ENCODE measurements at places on chromosomes 2 and 18.

DNA sequence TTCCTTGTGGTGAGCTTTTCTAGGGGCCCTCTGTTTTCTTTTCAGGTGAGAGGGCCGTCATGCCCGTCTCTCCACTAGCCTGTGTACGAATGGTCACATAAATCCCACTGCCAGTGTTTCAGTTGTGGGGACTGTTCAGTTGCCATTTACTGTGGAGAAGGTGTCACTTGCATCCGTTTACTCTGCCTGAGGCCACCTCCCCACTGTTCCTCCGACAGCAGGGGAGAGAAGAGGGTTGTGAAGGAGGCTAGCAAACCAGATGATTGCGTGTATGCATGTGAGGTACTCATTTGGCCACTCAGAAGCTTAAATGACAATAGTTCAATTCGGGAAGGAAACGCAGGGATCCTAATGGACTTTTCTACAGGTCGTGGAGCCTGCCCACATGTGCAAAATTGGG is 3.3 kb downstream of the MTCL1 start:
- no peak for DNase-seq

DNA sequence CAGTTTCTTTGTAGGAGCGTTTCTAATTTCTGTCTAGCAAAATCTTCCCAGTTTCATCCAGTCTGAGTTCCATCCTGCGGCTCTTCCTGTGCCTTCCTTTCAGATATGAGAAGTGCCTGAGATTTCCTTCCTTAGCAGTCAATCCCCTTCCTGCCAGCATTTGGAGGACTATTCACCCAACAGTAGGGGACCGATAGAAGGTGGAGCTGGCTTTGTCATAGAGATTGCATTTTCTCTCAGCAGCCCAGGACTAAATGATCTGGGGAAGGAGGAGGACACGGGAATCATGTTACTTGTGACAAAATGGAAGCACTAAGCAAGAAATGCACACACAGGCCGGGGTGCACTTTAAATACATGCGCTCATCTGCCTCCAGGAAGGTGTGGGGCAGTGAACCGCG is 5.6 kb upstream of the SMIM21 start:
- DNase-seq: no peak

DNA sequence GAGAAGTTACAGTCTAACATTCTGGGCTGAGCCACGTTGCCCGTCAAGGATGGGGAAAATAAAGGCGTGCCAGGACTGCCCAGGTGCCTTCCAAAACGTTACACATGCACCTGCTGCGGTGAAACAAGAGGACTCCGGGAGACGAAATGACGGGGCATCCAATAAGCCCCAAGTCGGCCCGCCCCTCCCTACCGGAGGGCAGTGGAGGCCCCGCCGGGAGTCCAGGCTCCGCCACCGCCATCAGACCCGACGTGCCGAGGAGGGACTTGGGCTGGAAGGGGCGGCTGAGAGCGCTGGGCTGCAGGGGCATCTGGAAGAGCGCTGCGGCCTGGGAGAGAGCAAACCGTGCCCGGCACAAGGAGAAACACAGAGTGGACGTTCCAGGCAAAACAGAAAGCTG is 112.5 kb upstream of the GPC1 start:
- no peak for DNase-seq

DNA sequence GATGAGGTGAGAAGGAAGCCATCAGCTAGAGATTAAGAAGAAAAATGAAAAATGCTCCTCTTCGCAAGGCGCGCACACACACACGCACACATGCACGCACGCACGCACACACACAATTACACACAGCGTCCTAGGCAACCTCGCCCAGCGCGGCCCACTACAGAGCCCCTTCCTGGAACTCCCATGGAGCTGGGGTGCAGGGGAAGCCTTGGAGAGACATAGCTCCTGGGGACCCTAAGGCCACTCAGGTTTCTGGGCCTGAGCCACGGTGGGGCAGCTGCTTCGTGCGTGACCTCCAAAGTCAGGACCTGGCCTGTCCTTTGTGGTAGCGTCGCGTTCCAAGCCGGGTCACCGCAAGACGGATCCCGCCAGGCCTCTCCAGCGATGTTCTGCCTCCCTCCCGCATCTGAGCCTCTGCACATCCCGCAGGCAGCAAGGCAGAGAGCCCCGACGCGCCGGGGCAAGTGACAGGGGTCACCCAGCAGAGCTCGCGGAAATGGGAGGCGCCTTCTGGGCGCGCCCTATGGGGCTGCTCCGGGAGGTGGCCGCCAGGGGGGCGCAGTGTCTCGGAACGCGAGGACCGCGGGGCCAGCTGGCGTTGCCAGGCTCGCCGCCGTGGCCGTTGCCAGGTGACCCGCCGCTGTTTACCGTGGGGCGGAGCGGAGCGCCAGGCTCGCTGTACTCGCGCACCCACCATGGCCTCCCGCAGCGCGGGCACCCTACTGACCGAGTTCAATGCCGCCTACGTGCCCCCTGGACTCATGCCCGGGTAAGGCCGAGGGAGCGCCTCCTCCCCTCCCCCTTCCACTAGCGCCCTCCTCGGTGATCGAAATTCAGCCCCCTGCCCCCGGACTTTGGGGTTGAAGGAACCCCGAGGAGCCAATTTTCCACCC is 79.0 kb downstream of the CIB4 start:
- DNase-seq: peak; percentile 12

GRCh38 chr2:174184915-174185314 is 63.4 kb downstream of the OLA1 start:
- DNase-seq: no peak

DNA sequence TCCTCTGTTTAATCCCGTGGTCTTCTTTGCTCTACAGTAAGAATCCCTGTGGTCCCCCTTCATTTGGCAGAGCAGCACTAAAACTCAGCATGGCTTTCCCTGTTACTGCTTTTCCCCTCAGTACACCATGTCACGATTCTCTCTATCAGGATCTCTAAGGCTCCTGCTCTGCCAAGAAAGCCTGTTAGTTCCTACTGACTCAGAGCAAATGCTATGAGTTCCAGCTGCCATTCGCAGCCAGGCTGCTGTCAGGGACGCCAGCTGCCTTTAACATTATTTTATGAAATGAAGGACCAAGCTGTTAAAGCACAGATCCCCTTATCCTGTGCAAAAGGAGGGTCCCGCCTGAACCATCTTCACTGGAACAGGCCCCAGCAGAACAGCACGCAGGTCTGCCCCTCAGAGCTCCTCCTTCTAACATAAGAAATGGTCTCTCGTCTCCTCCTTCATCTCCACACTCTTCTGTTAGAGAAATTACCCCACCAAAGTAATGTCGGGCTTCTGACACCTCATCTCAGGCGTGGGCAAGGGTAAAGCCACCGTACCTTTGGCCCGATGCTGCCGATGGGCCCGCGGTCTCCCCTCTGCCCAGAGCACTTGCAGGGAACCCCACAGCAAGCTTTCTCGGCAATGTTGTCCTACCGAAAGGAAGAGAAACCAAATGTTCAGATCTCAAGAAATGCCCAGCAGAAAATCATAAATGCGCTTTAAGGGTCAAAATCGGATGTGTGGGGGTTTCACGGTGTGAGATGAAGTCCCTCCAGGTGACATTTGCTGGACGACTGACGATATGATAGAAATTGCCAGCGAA is 52.6 kb downstream of the COL6A3 start:
- DNase-seq: no peak

- no peak for DNase-seq
These were observed 17.4 kb upstream of the FECH start for GRCh38 chr18:57603871-57604270.

GRCh38 chr2:203811491-203812221 is 55.9 kb upstream of the CTLA4 start:
- DNase-seq: no peak

DNA sequence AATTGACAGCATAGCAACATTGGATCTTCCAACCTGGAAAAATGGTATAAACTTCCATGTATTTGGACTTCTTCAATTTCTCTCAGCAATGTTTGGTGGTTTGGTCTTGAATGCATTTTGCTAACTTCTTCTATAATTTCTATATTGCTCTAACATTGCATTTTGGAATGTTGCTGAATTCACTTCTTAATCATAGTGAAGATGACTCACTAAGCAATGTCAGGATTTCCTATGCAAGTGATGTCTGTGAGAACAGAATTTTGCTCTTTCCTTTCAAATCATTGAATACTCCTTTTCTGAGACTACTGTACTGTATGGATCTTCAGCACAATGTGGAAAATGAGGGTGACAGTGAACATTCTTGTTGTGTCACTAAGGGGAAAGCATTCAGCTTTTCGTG is 28.9 kb upstream of the CDH19 start:
- DNase-seq: no peak

GRCh38 chr2:222708274-222708710 is 36.8 kb downstream of the MOGAT1 start:
- peak; percentile 19 for DNase-seq

- no peak for DNase-seq
These were observed 676.0 kb downstream of the NRXN1 start for GRCh38 chr2:50355891-50356290.

- no peak for DNase-seq
These were observed 292.4 kb downstream of the SP3 start for GRCh38 chr2:173672573-173673340.

- no peak for DNase-seq
These were observed 20.6 kb upstream of the AMMECR1L start for GRCh38 chr2:127906206-127906926.

DNA sequence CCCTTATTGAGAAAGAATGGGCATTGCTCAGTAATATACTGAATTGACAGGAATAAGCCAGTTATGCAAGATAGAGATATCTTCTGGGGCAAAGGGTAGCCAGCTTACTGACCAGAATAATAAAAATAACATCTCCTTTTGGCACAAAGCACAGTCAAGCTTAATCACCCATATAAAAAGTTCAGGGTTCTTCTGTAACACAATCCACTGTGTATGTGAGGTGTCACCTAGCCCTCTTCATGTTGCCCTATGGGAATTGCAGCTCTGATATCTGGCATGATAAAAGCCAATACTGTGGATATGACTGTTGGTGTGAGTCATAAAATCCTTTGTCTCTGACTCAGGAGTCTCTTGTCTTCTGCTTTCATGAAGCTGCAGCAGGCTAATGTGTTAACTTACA is 90.8 kb downstream of the DSEL start:
- no peak for DNase-seq

DNA sequence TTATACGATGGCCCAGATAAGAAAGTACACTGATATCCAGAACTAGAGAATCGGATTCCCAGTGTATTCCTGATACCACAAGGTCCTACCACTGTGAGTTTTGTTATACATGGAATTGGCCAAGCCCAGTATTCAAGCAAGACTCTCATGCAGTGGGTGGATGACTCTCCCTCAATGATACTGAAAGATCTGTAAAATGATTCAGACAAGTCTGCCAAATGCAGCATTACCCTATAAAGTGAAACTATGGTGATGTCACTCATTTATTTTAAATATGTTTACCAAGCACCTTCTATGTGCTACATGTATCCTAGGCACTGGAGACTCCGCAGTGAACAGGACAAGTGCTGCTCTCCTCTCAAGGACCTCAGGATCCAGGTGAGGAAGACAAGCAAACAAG is 22.6 kb downstream of the MYO5B start:
- DNase-seq: no peak

- no peak for DNase-seq
These were observed 12.2 kb upstream of the ITPRID2 start for GRCh38 chr2:181879295-181879694.

- DNase-seq: peak; percentile 77
These were observed 264.7 kb downstream of the CYP26B1 start for GRCh38 chr2:71882949-71883472.

GRCh38 chr18:31581498-31582197 is 10.0 kb upstream of the TTR start:
- no peak for DNase-seq

GRCh38 chr2:16169381-16169960 is 229.1 kb downstream of the MYCN start:
- DNase-seq: no peak

DNA sequence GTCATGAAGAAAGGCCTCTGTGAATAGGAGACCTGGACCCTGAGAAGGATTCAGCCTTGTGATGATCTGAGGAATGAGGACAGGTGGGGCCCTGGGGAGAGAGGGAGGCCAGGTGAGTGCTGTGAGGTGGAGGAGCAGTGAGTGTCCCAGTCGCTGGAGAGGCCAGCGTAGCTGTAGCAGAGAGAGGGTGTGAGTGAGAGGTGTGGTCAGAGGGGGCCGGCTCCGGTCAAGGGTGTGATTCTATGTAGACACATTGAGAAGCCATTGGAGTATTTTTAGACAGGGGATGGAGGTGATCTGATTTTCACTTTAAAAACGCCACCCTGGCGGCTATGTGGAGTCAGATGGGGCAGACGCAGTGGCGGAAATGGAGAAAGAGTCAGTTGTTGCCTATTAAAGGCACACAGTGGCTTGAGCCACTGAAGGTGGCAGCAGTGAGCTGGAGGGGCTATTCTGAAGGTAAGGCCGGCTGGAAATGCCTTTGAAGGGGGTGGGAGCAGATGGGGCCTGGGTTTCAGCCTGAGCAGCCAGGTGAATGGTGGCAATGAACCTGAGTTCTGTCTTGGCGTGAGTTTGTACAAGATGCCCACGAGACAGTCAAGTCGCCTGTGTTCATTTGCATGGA is 55.6 kb downstream of the GREB1 start:
- no peak for DNase-seq

DNA sequence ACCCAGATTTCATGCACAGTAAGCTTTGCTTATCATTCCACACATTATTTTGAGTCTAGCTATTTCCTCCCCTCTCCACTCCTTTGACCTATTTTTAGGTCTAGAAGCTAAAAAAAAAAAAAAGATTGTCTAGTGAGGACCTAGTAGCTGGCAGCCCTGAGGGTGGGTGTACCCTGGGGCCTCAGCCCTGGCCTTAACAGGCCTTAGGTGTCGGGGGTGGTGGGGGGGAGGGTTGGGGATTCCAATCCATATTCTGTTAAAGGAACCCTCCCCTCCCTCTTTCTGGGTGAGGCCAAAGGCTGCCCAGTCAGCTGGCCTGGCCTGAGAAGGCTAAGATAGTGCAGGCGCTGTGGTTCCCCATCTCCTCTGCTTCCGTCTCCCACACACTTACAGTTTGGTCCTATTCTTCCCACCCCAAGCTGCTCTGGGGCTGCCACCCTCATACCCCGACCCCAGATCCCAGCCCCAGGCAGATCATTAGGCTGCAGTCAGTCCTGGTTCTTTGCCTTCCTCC is 65.5 kb upstream of the HK2 start:
- no peak for DNase-seq

DNA sequence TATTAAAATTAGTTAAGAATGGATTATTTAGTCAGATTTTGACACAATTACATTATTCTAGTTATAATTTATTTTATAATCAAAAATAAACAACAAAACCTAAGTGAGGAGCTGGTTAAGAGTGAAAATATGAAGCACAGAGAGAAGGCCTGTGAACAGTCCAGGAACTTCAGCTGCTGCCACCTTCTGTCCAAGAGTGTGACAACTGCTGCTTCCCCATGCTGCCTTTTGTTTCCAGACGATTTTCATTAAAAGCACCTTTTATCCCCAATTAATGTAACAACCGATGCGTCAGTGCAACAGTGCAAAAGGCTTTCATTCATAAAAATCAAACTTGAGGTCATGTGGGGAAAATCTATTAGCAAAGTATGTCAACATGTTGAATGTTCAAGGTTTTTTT is 363.6 kb downstream of the CTNNA2 start:
- DNase-seq: peak; percentile 38
